ENCODE measurements at places on chromosomes 16 and 17. TPM values are rescaled to one million over a fixed set of nuclear protein-coding genes. Genes with fewer than 3 reads are reported as not detected.

GRCh38 chr17:32104158-32104557, 38.1 kb upstream of the RHOT1 start:
- DNase-seq, result no peak

GRCh38 chr17:30831257-30831656, 509 bp upstream of the ATAD5 start:
- no peak for DNase-seq

DNA sequence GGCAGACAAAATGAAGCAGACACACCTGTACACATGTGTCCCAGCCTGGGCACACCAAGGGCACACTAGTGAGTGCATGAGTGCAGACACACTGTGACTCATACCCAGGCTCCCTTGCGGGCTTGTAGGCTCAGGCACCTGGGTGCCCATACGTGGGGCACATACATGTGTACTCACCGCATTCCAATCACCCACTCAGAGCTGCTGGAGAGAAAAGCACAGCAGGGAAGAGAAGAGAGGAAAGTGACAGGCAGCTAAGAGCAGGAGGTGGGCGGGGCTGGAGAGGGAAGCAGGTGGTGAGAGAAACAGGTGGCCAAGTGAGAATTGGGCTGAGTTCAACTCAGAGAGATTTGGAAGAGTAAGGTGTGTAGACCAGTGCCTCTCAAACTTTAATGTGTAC, 54.0 kb downstream of the TMEM132E start:
- DNase-seq, result no peak

DNA sequence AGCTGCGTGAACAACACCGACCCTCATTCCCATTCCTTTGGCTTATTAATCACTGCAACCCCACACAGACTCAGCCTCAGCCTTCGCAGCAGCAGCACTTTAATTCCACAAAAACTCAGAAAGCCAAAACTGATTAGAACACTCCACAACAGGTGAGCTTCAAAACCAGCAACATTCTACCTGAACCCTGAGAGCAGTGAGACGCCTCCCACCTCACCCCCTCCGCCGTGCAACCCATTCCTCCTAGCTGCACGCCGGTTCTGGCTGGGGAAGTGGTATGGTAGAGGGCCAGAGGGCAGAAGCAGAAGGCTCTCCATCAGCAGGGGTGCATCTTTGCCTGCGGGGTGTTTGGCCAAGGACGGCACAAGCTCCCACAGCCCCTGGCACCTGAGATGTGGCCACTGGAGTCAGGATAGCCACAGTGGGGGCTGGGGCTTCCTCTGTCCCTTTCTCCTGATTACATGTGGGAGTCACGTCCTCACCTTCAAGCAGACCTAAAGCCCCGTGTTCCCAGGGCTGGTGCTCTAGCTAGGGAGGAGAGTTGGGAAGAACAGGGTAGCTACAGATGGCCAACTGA, 1.6 kb downstream of the BORCS6 start:
- no peak for DNase-seq

GRCh38 chr17:77889135-77889505, 69.4 kb upstream of the TNRC6C start:
- DNase-seq, result no peak

GRCh38 chr17:35537601-35538141, at the start of gene SLFN12L:
Gene SLFN12L, minus strand, starts transcription at chr17:35537678. Its CDS starts 15,314 bp downstream, at chr17:35522364.
- no peak for DNase-seq

The PIRT gene
- total RNA-seq, result not detected

DNA sequence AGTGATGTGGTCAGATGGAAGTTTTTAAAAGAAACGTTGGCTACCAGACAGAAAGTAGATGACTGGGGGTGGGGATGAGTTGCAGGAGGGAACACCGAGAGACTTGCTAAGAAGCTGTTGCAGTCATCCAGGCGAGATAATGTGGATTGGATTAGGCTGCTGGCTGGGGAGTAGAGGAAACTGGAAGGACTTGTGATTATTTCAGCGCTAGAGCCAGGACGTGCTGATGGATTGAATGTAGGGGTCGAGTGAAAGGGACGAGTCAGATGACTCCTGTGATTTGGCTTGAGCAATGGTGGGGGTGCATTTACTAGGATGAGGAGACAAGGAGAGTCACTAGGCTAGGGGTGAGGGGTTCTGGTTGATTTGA, 88.5 kb downstream of the CLEC16A start:
- no peak for DNase-seq

The MMP2 gene
- total RNA-seq, result 4.5 TPM

The ZNF232 gene
- 7.8 TPM for total RNA-seq

- DNase-seq, result no peak
Observed at GRCh38 chr16:23827057-23827456, 8.7 kb upstream of the PRKCB start.

- DNase-seq, result no peak
Observed at GRCh38 chr16:4316864-4317531, 1.1 kb downstream of the GLIS2 start.

DNA sequence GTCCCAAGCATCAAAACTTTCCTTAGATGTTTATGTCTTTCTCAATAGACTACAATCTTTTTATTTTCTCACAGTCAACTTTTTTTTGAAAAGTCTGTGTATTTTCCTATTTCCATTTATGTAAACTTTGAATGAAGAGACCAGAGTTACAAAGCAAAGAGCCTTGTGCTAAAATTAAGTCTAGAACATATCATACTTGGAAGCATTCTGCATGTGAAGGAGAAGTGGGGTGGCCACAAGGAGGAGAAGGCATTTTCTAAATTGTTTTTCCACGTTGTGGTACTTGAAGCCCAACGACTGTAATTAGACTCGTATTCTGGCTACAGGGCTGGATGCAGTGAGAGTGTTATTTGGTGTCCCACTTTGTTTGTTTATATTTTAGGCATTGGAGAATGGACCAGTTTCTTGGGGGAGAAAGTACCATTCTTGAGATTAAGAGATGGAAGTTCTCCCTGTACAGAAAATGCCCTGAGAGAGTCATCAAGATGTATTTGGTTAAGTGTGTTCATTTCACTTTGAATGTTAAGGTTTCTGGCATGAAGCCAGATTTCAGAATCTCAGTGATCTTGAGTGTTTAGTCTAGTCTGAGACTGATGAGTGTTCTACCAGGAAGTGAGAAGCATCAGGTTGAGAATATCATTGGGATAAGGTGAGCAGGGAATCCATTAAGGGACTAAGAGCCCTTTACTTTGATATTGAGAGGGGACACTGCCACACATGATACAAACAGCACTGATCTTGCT, 71.6 kb downstream of the MAP2K6 start:
- no peak for DNase-seq

The CARD14 gene
- total RNA-seq, result 54.3 TPM

- DNase-seq, result no peak
Observed at GRCh38 chr17:3636908-3637373, 381 bp downstream of the CTNS start.

DNA sequence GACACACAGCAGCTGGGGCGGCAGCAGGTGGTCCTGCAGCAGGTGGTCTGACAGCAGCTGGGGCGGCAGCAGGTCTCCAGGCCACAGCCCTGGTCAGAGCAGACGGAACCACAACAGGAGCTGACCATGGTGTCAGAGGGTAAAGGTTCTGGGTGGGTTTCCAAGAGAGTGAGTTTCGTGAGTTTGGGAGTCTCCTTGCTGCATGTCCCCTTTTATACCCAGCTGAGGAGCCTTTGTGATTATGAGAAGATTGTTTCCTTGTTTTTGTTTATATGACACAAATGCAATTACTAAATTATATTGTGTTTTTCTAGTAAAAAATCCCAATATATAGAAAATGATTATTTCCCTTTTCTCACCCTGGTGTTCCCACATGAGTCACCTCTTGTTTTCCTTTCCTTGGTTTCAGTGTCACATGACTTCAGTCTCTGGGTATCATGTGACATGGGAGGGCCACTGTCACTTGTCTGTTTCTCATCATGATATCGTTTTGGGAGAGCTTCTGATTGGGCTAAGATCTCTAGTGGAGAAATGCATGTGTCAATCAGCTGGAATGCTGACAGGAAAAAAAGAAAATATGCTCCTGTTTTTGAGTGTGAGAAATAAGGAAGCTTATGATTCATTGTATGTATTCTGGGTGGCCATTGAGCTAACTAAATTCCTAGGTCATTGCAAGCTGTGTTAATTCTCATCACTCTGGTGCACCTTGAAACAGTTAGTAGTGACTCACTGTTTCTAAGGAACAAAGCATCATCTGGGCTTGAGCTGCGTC, at the start of gene KRTAP4-6:
Gene KRTAP4-6, minus strand, starts transcription at position 185 of the 772 bp plus-strand sequence. Its CDS starts 57 bp downstream, at position 128.
- no peak for DNase-seq

- DNase-seq, result no peak
Observed at GRCh38 chr16:86566966-86567700, 504 bp downstream of the FOXC2 start.

GRCh38 chr17:7307686-7308624, 527 bp downstream of the EIF5A start:
- no peak for DNase-seq

DNA sequence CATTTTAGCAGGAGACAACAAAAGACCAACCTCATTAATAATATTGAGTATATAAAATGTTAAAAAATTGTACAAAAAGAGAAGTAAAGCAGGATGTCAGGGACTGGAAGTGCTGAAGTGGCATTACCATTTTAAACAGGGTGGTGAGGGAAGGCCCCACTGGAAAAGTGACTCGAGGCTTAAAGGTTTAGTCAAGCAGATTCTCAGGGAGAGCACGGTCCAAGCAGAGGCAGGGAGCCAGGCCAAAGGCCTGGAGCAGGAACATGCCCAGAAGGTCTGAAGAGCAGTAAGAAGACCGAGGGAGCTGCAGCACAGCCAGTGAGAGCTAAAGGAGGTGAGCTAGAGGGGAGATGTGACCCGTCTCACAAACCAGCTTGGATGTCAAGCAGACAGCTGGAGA, 7.6 kb downstream of the XPO6 start:
- no peak for DNase-seq

DNA sequence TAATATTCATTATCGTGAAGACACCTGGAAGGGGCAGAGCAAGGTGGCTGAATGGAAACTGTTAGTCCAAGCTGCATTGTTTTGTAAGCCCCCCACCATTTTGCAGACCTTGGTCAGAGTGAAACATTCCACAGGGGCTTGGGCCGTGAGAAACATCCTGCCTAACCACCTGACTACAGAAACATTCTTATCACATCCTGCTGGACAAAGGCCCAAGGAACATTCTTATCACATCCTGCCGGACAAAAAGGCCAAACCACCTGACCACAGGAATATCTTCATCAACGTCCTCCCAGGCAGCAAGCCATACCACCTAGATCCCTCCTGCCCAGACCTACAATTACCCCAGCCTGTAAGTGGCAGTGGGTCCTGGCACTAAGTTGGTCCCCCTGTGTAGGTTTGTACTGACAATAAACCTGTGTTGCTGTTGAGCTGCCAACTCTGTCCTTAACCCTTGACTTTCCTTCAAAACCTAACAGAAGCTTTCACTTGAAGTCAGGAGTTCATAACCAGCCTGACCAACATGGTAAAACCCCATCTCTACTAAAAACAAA, 19.6 kb downstream of the ATF7IP2 start:
- DNase-seq, result no peak

GRCh38 chr17:78337244-78338109, 22.4 kb downstream of the SOCS3 start:
- no peak for DNase-seq

The CDH8 gene
- total RNA-seq, result 1.8 TPM

- DNase-seq, result no peak
Observed at GRCh38 chr16:29926711-29927052, 656 bp upstream of the KCTD13 start.

The USP6 gene
- total RNA-seq, result under 0.01 TPM

GRCh38 chr17:7884581-7885366, 3.8 kb upstream of the CHD3 start:
- DNase-seq, result no peak

The CX3CL1 gene
- 3.3 TPM for total RNA-seq

The SRRM2 gene
- total RNA-seq, result 221 TPM

- no peak for DNase-seq
Observed at GRCh38 chr17:6989779-6990178, 6.1 kb upstream of the ALOX12 start.

DNA sequence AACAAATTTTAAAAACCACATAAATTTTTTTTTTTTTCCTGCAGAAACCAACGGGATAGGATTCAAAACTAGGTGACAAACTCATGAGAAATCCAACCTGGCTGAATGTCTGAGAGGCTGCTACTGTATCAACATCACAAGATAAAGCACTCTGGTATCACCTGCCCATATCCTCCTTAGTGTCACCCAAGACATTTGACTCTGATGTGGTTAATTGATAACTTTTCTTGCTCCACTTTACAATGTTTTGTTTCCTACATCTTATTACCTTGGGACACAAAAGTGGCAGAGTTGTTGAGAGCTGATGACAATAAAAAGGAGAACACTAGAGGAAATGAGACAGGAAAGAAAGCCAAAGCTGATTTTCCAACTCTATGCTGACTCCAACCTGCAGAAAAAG, 4.0 kb upstream of the FBXL20 start:
- no peak for DNase-seq

The EMP2 gene
- total RNA-seq, result 121 TPM

The GAS2L2 gene
- not detected for total RNA-seq

DNA sequence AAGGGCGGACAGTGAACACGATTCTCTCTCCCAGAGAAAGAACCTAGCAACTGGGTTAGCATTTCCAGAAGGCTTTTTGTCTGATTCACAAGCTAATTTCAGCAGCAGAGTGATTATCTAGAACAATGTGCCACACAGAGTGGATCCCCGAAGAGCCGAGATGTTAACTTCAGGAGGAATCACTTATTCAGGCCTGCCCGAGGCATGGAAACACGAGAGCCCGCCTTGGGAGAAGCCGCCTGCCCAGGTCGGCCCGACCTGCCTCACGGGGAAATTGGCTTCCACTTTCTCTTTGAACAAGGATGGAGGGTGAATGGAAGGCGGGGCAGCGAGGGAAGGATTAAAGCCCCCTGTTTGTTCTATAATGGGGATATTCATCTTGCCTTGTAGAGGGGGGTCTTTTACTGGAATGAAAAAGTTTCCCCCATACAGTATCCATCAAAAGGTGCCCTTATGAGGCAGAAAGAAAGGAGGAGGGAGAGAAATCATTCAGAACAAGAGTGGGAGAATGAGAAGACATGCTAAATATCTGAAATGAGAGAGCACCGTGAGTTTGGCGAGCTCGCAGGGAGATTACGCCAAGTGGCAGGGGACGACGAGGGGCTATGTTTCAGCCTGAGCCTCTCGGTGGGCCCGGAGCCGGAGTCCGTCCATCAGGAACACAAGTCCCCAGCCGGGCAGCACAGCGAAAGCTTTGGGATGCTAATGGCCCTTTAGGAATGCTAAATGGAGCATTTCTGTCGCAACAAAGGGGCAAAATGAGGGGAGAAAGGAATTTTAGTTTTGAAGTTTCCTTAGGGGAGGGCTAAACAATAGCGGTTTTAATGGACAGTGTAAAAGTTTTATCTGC, 33.0 kb downstream of the NTN1 start:
- DNase-seq, result no peak

The SEZ6L2 gene
- not detected for total RNA-seq

GRCh38 chr17:542943-543342, 171.7 kb downstream of the VPS53 start:
- no peak for DNase-seq

- no peak for DNase-seq
Observed at GRCh38 chr16:64543031-64543430, 578.8 kb downstream of the CDH11 start.
